ENCODE measurements at places on chromosomes 1 and 21.

GRCh38 chr21:38918607-38919346 lies 113.0 kb downstream of the ETS2 start:
- DNase-seq = no peak

- no peak for DNase-seq
These were observed 77.6 kb downstream of the POU2F1 start for GRCh38 chr1:167298325-167298724.

DNA sequence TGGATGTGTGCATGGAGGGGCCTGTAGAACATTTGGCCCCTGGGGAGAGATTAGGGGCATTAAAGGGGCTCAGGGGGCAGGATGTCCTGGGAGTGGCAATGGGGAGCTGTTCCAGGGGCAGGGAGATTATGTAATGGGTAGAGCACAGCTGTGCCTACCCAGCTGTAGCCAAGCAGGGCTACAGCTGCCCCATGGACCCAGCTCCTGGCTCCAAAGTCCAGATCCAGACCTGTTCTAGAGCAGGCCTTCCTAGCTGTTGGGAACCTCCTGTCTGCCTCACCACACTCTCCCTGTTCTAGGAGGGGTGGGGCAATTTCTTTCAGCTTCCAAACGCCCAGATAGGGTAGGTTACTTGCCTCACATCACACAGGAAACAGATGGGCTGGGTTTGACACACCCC lies 5.6 kb downstream of the RPS6KA1 start:
- DNase-seq = no peak

DNA sequence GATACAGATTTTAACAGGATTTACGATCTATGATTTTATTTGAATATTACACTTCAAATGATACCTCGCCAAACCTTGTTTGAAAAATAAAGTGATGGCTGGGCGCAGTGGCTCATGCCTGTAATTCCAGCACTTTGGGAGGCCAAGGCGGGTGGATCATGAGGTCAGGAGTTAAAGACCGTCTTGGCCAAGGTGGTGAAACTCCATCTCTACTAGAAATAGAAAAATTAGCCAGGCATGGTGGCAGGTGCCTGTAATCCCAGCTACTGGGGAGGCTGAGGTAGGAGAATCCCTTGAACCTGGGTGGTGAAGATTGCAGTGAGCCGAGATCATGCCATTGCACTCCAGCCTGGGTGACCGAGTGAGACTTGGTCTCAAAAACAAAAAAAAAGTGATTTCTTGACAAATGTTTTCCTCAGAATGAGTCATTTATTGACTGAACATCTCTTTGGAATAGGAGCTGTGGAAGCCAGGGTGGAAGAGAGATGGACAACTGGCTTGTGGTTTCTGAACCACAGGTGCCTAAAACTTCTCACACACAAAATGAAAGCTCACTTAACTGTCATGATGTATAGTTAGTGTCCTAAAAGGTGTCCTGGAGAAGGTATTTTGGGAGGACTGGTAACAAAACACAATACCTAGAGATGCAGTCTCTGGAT lies 11.9 kb downstream of the PKNOX1 start:
- no peak for DNase-seq

DNA sequence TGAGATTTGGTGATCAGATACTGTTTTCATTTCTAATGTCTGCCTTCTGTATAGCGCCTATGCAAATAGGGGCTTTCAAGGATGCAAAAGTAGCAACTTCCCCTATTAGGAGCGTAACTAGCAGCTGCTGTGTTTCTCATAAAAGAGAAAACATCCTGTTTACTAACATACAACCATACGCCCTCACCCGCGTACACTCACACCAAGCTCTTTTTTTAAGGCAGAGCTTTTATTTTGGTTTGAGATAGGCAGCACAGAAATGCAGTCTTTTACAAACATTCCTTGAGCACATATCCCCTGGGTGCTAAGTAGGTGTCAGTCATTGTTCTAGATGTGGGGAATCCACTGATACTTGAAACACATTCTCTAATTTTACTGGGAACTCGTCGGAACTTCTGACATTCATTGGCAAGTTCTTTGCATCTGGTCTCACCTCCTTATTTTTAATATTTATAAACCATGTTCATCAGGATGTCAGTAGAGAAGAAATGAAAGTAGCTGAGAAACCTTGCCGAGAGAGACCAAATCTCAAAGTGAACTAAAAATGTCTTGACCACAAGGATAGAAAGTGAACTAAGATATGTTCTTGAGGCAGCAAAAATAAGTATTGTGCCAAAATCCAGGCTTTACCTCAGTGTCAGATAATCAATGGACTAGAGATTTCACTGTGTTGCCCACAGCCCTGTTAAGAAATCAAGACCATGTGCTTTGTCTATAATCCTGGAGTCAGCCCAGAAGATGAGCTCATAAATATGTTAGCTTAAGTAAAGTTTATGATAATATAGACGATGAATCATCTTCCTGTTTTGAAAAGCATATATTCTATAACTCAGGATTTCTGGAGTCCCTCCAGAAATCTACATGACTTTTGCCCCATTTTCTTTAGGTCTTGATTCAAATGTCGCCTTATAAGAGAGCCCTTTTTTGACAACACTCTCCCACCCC lies 350.9 kb downstream of the ST6GALNAC3 start:
- DNase-seq = peak; percentile 88

DNA sequence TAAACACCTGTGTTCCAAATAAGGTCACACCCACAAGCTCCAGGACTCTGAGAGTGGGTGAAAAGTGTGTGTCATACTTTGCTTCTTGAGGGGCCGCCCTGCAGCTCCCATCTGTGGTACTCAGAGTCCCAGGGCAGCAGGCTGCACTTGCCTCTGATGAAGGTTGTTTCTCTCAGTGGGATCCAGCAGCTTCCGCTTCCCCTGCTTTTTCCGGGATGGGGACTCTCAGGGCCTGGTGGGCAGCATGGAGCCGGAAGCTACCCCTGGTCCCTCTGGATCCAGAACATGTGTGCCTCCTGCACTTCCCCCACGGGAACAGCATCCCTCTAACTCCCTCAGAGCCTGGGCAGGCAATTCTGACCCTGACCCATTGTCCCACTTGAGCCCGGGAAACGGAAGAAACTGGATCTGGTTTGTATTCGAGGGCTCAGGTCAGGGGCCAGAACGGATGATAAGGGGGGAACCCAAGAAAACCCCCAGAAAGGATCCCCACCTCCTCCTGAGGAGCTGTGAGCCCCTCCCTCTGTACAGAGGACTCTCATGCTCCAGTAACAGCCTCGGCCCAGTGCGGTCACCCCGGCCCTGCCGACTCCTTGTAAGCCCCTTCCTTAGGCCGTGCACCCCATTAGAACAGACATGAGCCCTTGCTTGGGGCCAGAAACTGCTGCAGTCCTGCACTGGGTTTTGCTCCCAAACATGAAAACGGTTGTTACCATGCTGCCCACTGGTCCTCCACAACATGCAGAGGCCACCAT lies 189.5 kb upstream of the C1orf174 start:
- DNase-seq = no peak

GRCh38 chr1:180912801-180913565 lies at the start of gene KIAA1614:
Gene KIAA1614 (plus strand): TSS chr1:180912897. CDS start chr1:180913244, 347 bp downstream.
- DNase-seq = peak; percentile 39

DNA sequence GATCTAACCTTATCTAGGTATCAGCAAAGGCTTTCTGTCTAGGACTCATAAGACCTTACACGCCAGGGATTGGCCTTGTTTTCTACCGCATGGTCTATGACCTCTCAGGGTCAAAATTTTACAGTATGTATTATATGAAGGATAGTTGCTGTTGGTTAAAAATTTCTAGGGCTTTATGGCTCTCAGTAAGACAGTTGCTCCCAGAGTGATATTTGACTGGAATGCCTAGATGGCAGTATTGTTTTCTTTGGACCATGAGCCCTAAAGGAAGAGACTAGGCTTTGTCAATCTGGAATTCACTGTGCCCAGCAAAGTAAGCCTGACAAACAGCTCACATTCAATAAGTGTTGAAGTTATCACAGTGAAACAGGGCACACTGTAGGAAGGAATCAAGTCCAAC lies 37.6 kb downstream of the C1orf87 start:
- no peak for DNase-seq

- no peak for DNase-seq
These were observed 283.3 kb upstream of the ST6GALNAC5 start for GRCh38 chr1:76583875-76584477.

DNA sequence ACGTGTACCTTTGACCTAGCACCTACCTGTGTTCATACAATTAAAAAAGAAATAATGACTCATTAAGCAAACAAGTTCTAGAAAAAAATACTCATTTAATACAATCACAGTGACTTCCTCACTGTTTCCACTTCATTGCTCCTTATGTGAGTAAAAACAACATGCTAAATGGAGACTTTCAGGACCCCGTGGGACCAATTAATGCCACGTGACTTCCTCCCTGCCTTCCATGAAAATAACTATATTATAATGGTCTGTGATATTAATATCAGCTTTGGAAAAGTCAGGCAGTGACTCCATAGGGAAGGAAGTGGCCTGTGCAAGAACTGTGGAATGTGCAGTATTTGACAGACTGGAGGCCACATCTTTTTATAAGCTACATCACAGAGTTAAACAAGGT lies 337.8 kb downstream of the HLX start:
- DNase-seq = peak; percentile 8

DNA sequence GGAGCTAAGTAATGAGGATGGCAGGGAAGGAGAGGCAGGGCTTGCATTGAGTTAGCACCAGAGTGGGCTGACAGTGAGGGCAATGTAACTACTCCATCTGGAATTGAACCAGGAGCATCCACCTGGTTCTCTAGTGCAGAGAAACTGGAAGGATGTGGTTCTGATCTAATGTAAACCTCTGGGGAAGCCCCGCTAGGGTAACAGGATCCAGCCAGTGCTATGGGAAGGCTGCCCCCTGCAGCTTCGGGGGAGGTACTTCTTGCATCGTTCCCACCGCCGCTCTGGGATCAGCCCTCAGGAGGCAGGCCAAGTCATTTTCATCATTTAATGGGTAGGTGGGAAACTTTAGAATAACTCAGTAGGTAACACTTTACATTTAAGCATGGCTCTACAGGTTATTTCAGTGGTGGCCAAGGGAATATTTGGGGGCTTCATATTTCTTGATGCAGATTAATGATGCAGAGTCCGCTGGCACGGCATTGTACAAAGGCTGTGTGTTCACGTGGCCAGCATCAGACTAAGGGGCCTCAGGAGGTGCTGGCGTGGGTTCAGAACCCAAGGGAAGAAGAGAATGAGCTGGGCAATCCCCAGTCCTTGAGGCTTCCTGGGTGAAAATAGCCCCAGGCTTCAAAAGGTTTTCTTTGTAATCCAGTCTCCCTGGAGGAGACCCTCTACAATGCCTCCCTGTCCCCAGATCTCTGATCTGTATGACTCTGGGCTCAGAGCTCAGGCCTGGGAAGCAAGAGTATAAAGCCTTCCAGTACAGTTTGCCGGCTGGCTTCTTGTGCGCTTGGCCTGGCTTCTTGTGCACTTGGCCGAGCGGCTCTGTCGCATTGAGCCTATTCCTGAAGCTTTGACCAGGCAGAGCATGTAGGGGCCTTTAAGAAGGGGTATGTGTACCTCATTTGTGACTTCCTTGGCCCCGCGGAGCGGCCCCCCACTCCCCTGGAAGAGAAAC lies 26.4 kb upstream of the KAZN start:
- no peak for DNase-seq

GRCh38 chr1:120178799-120179756 lies 2.8 kb upstream of the SEC22B start:
- peak; percentile 90 for DNase-seq

- DNase-seq = no peak
These were observed 71.0 kb upstream of the FAM3B start for GRCh38 chr21:41245509-41246135.

GRCh38 chr1:78054559-78054958 lies 8.8 kb downstream of the GIPC2 start:
- peak; percentile 58 for DNase-seq

DNA sequence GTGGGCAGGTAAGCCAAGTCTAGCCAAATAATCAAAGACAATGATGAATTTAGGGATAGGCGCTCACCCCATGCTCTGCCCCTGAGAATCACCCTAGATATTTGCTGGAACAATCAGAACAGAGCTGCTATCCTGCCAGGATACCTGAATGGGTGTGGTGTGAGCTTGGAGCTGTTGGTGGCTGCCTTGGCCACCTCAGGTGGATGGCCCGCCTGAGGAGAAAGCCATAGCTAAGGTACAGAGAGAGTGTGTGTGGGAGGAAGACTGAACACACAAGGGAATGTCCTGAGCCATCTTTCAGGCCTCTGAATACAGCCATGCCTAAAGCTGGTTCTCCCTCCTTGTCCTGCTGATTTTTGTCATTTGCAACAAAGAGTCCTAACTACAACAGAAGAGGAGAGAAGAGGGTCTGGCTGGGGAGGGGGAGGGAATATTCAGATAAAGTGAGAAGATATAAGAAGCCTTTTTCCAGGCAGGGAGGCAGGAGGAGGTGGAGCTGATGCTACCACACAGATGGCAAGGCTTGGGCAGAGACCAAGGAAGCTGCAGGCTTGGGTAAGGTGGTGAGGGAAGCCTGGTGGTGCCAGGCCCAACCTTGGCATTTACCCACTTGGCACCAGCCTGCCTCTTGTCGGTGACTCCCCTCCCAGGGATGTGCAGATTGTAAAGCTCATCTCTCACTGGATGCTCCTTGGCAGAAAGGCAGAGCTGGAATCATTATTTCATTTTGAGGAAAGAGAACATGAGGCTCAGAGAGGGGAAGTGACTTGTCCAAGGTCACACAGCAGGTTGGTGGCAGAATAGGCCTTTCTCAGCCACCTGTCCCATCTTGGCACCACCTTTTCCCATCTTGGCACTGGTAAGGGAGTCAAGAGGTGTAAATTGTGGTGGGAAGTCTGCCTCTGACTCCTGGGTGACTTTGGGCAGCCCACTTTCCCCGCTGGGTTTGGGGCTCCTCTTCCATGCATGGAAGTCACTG lies 49.7 kb downstream of the NKAIN1 start:
- DNase-seq = no peak

DNA sequence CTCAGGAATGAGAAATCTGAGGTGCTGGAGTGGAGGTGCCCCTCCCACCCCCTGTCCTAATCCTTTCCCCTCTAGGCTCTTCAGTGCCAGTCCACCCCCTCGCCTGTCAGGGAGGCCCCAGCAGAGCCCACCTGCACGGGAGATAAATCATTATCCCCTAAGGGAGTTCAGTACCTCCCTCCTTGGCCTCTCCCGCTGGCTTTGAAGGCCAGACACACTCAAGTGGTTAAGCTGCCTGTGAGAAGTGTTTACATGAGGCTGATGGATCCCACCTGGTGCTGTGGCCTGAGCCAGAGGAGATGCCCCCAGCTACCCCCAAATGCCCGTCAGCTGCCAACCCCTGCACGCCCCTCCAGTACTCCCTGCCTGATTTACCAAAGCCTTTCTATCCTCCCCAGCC lies 3.7 kb downstream of the RSPO1 start:
- DNase-seq = no peak

- no peak for DNase-seq
These were observed 16.5 kb upstream of the LHX4 start for GRCh38 chr1:180213401-180214170.
